ENCODE measurements at places on chromosomes 1 and 21. TPM values are rescaled to one million over a fixed set of nuclear protein-coding genes. Genes with fewer than 3 reads are reported as not detected.
A peak's percentile ranks its signal among the peaks of the same experiment; 100 is the strongest.

DNA sequence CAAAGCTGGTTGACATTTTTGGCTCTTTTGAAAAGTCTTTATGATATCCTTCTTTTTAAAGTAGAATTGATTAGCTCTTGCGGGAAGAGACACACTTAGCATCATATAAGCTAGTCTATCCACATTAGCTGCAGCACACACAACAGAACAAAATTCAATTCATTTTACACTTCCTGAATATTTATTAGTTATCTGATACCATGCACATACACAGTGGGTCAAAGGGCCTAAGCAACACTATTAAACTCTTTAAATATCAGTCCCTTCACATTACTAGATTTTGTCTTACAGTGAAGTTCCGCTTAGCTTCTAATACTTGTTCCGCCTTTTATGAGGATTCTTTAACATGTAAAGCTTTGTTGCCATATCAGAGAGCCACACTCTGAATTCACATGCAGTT lies 169.5 kb downstream of the CRB1 start:
- H3K27ac ChIP-seq, result no peak overlapping the region
- H3K4me3 ChIP-seq, result no peak overlapping the region
- H3K36me3 ChIP-seq, result no peaks in the 10 kb centered on the region
- no peak for DNase-seq
- no peaks in the 10 kb centered on the region for H3K27me3 ChIP-seq

- DNase-seq, result no peak
- no peaks in the 10 kb centered on the region for H3K27me3 ChIP-seq
- no peaks in the 10 kb centered on the region for H3K36me3 ChIP-seq
- H3K4me3 ChIP-seq, result no peak overlapping the region
- H3K27ac ChIP-seq, result no peak overlapping the region
- no peaks in the 10 kb centered on the region for H3K4me1 ChIP-seq
Measured at GRCh38 chr1:19581381-19581780, 62.7 kb upstream of the NBL1 start.

DNA sequence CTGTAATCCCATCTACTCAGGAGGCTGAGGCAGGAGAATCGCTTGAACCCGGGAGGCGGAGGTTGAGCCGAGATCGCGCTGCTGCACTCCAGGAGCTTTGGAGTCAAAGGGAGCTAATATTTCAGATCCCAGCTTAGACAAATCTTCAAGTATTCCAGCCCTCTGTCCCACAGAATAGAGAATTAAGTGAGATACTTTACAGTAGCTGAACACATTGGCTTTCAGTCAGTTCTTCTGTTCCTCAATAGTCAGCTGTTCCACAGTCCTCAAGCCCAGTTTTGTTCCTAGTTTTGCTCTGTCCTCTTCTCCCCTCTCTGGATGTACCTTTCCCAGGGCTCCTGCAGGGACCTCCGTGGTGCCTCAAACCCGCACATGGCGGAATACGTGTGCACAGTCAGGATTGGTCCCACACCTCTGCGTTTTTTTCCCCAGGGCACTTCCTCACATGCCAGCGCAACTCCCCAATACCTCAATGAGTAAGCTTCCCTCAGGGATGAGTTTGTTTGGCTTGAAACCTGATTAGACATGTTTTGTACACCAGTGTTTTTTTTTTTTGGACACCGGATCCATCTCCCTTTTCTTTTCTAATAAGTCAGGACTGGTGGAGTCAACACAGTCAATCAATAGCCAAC lies 1.2 kb downstream of the MFN2 start:
- peak overlapping the region; percentile 71 for H3K4me3 ChIP-seq
- peak overlapping the region; percentile 99 for H3K27ac ChIP-seq
- H3K36me3 ChIP-seq, result peaks cover 2% of the 10 kb centered on the region
- no peak for DNase-seq
- no peaks in the 10 kb centered on the region for H3K27me3 ChIP-seq

Gene BEND5
- total RNA-seq, result 0.57 TPM

GRCh38 chr1:44261171-44261817 lies 48.0 kb downstream of the DMAP1 start:
- H3K27me3 ChIP-seq, result no peaks in the 10 kb centered on the region
- no peak overlapping the region for H3K4me3 ChIP-seq
- H3K27ac ChIP-seq, result peak overlapping the region; percentile 36
- H3K36me3 ChIP-seq, result no peaks in the 10 kb centered on the region

- H3K4me1 ChIP-seq, result 0 out of 2 replicates have a peak, but pooled peaks cover 3% of the 10 kb centered on the region
- H3K36me3 ChIP-seq, result no peaks in the 10 kb centered on the region
- H3K4me3 ChIP-seq, result no peak overlapping the region
- no peak overlapping the region for H3K27ac ChIP-seq
- H3K27me3 ChIP-seq, result no peaks in the 10 kb centered on the region
Measured at GRCh38 chr21:41798326-41798725, 31.5 kb upstream of the RIPK4 start.

- H3K4me3 ChIP-seq, result no peak overlapping the region
- no peaks in the 10 kb centered on the region for H3K27me3 ChIP-seq
- DNase-seq, result peak; percentile 17
- H3K4me1 ChIP-seq, result peaks cover 22% of the 10 kb centered on the region
- no peak overlapping the region for H3K27ac ChIP-seq
- H3K36me3 ChIP-seq, result no peaks in the 10 kb centered on the region
Measured at GRCh38 chr1:173506437-173506836, 29.3 kb downstream of the PRDX6 start.

DNA sequence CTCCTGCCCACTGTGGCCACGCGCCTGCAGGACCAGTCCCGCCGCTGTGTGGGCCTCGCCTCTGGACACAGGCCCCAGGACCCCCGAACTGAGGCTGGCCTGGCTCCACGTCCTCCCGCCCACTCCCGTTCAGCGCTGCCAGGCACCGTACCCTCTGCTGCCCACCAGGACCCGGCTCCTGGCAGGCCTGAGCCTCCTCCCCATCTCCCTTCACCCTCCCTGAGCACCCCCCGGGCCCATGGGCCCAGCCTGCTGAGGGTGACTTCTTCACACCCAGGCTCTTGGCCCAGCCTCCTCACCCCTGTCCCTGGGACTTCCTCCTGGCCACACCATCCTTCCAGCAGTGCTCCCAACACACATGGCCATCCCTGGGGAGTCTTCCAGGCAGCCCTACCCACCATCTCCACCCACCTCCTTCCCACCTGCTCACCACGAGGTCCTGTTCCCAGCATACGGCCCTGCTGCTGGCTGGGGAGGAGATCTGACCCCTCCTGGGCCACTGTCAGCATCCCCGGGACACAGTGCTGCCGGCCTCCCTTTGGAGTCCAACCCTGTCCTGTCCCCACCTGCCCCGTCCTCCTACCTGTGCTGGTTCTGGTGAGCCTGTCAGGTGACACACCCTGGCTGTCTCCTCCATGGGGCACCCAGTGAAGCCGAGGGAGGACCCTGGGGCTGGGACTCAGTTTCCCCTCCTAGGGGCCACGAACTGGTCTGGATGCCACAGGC lies 53.7 kb downstream of the SLX9 start:
- no peak overlapping the region for H3K4me3 ChIP-seq
- H3K27ac ChIP-seq, result no peak overlapping the region
- no peaks in the 10 kb centered on the region for H3K4me1 ChIP-seq
- no peaks in the 10 kb centered on the region for H3K36me3 ChIP-seq
- no peaks in the 10 kb centered on the region for H3K27me3 ChIP-seq
